Suppressor macrophage treated with lipopolysaccharide for 4 hours (primary cell): ENCODE measurements at places on chromosomes 3 and 15.

GRCh38 chr3:183213415-183214276 lies 39.4 kb upstream of the B3GNT5 start:
- DNase-seq: no peak

- no peak for DNase-seq
These were observed 91.0 kb downstream of the BDH1 start for GRCh38 chr3:197464794-197465193.

- no peak for DNase-seq
These were observed 775.9 kb downstream of the SQOR start for GRCh38 chr15:46410705-46411104.

GRCh38 chr15:33737687-33738601 lies 230.4 kb upstream of the CHRM5 start:
- peak; percentile 58 for DNase-seq

GRCh38 chr3:124761250-124761796 lies 31.1 kb downstream of the UMPS start:
- peak; percentile 92 for DNase-seq

DNA sequence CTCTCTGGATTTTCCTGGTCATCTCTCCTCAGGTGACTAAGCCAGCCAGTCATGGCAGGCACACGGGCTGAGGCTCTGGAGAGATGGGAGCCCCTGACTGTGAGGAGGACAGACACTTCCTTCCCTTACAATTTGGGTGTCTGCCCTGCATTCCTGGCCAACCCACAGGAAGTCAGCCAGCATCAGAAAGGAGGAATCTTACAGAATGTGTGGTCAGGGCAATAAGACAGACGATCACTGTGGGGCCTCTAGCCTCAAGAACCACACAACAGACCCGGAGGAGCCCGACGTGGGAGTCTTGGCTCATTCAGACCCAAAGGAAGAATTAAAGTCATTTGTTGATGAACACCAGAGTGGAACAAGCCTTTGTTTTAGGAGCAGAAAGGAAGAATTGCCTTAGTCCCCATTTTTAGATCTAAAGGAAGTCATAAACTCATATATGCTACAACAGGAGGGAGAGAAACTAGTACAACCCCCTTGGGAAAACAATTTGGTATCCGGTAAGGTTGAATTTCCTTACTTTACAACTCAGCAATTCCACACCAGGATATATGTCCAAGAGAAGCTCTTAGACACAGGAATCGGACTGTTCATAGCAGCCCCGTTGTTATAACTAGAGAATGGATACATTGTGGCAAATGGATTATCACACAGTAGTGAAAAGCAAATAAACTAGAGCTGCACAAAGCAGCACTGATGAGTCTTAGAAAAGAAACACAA lies 62.2 kb downstream of the ABTB1 start:
- DNase-seq: peak; percentile 71

- no peak for DNase-seq
These were observed 22.1 kb upstream of the TMEM115 start for GRCh38 chr3:50381383-50381782.
